SK-MEL-5 (cell line): ENCODE measurements at places on chromosomes 1 and 21. TPM values are rescaled to one million over a fixed set of nuclear protein-coding genes. Genes with fewer than 3 reads are reported as not detected.
A peak's percentile ranks its signal among the peaks of the same experiment; 100 is the strongest.

DNA sequence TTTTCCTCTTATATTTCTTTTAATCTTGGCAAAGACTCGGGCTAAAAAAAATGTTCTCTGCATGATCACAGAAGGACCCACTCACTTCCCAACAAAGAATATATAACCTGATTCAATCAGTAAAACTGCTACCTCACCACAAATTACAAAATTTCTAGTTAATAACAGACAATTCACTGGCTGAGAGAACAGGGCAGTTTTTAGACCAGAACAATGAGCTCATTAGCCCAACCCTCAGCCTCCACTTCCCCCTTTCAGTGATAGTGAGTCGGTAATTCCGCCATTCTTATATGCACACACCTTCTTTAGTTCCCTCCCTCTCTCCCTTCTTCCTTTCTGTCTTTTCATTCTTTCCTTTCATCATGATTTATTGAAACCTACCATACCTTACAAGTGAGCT is 8.9 kb downstream of the SIPA1L2 start:
- DNase-seq = no peak

- DNase-seq = peak; percentile 13
Observed at GRCh38 chr1:89603651-89604413, 29.1 kb upstream of the LRRC8C start.

- no peak for DNase-seq
Observed at GRCh38 chr1:233487408-233487807, 126.5 kb upstream of the KCNK1 start.

DNA sequence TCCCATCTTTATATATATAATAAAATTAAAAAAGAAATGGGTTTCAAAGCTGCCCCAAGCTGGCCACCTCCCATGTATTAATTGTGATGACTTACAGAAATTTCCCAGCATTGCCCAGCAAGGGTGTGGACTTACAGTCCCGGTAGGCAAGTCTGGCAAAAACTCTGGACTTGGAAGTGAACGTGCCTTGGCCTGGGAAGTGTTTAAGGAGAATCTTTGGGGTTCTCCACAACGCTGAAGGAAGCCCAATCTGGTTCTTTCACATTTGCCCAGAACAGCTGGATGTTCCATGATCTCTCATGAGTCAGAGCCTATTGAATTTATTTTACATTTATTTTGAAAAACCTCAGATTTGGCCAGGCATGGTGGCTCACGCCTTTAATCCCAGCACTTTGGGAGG is 98.4 kb upstream of the SLC45A1 start:
- no peak for DNase-seq

- DNase-seq = no peak
Observed at GRCh38 chr1:198153103-198153502, 3.7 kb upstream of the NEK7 start.

DNA sequence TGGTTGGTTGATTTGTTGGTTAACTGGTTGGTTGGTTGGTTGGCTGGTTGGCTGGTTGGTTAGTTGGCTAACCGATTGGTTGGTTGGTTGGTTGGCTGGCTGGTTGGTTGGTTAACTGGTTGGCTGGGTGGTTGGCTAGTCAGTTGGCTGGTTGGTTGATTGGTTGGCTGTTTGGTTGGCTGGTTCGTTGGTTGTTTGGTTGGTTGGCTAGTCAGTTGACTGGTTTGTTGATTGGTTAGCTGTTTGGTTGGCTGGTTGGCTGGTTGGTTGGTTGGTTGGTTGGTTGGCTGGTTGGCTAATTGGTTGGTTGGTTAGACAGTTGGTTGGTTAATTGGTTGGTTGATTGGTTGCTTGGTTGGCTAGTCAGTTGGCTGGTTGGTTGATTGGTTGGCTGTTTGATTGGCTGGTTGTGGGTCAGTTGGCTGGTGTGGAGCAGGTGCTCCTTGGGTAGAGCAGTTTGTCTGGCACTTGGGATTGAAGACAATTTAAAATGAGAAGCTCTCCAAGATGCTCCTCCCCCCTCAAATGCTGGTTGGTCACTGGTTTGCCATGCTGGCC is 6.9 kb downstream of the RSPH1 start:
- DNase-seq = no peak

DNA sequence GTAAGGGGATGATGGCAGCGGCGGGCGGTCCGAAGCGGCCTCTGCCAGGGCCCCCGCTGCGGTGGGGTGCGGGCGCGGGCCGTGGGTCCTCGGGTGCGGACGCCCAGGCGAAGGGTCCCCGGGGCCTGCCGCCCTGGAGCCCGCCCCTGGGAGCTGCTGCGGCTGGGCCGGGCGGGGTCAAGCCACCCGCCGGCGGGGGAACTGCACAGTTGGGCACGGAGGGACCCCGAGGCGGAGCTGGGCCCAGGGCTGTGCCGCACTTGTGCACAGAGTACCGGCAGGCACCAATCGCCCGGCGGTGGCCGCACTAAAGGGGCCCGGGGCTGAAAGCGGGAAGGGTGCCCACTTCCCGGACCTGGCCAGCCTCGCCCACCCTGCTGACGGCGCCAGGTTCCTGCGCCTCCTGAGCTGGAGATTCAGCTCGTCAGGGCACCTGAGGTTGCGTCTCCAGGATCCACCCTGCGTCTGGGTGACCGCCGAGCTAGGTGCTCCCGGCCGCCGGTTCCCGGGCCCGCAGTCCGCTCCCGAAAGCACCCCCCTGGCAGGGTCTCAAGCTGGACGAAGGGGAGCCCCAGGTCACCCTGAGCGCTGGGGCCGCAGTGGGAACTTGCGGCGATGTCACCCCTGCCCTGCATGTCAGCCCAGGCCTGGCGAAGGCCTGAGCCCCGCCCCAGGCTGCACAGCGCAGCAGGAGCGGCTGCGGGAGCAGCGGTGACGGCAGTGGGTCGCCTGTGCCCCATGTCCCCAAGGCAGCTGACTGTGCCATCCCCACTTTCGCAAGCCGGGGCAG is 56.7 kb upstream of the ETV3 start:
- no peak for DNase-seq

DNA sequence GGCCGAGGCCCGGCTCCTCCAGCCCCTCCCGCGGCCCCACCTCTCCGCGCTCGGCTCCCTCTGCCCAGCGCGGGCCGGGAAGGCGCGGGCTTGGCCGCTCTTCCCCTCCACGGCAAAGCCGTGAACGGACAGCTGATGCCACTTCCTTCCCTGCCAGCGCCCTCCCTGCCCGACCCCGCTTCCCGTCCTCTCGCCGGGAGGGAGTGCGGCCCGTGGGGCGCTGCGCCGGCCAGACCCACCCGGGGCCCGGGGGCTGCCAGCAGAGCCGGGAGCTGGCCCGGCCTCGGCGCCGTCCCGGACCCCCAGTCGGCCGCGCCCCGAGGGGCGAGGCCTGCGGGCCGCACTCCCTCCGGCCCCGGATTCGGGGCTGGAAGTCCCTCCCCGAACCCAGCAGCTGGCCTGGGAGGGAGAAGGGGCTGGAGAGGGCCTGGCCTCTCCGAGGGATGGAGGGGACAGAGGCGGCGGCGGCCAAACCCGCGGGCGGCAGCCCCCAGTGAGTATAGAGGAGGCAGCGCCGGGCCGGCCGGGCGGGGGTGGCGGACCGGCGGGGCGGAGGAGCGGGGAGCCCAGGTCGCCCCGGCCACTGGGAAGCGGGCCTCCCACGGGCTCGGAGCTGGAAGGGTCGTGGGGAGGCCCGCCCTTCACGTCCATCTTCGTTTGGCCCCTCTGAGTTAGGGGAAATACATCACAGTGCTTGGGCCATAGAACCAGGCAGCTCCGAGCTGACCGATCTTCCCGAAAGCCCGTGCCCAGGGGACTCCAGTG is at the start of gene KIAA1614:
KIAA1614 (plus strand) TSS at position 97 of the 765 bp plus-strand sequence; CDS start at position 444, 347 bp downstream.
- DNase-seq = no peak

DNA sequence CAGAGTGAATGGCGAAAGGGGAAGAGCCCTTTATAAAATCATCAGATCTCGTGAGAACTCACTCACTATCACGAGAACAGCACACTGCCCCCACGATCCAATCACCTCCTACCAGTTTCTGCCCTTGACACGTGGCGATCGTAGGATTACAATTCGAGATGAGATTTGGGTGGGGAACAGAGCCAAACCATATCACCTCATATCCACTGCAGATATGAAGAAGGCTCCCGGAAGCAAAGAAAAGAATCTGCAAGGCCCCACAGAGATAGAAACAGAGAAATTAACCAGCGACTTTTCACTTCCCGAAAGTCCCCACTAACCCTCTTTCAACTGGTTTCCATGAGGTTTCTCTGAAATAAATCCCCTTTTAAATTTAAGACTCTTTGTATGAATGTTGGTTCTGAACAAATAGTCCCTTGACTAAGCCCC is 86.2 kb upstream of the IRF2BP2 start:
- DNase-seq = no peak

GRCh38 chr1:44587796-44588460 is 86.4 kb downstream of the TMEM53 start:
- DNase-seq = no peak

DNA sequence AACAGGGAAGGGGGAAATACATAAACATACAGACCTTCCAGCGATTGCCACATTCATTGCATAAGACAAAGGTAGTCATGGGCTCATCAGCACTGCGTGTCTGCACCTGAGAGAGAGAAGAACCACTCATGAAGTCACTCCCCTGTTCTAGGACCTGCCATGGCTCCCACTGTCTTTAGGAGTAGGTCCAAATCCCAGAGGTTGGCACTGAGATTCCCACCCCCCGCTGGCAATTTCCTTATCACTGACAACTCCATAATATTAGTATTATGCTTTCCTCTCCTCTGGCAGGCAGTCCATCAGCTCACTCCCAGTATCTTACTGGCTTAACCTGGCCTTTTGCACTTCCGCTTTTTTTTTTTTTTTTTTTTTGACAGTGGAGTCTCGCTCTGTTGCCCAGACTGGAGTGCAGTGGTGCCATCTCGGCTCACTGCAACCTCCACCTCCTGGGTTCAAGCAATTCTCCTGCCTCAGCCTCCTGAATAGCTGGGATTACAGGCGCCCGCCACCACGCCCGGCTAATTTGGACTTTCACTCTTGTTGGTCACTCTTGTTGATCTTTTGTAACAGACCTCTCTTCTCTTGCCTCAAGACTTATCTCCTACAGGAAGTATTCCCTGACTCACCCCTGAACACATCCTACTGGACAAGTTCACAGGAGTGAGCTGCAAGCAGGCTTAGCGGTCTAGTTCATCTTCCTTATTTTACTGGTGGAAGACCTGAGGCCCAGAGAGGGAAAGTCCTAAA is 14.8 kb upstream of the ZNF436 start:
- no peak for DNase-seq

DNA sequence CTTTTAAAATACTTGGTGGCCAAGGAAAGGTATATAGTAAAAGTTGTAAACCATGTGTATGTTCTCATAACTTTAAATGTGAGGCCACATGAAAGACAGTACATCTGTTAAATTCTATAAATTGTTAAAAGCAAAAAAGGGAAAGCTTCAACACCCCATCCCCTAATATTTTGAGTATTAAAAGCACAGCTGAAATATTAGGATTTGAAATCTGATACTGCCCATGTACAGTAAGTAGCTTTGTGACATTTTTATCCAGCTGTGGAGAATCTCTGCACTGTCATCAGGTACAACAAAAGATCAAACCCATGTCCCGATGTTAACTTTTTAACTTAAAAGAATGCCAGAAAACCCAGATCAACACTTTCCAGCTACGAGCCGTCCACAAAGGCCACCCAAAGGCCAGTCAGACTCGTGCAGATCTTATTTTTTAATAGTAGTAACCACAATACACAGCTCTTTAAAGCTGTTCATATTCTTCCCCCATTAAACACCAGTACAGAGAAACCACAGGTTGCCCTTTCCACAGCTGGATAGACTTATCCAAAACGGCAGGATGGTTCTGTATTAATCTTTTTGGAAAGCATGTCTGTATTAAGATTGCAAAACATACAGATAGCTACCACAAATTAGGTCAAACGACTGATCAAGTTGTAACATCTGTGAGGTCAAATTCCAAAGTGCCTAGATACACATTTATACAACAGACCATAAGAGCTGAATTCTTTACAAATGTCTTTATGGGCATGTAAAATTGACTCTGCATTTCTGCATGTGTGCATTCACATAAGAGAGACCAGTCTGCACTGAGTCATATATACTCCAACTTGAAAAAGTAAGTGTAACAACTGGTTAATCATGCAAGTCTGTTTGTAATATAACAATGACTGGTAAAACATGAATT is 5.2 kb downstream of the IRF2BP2 start:
- no peak for DNase-seq

DNA sequence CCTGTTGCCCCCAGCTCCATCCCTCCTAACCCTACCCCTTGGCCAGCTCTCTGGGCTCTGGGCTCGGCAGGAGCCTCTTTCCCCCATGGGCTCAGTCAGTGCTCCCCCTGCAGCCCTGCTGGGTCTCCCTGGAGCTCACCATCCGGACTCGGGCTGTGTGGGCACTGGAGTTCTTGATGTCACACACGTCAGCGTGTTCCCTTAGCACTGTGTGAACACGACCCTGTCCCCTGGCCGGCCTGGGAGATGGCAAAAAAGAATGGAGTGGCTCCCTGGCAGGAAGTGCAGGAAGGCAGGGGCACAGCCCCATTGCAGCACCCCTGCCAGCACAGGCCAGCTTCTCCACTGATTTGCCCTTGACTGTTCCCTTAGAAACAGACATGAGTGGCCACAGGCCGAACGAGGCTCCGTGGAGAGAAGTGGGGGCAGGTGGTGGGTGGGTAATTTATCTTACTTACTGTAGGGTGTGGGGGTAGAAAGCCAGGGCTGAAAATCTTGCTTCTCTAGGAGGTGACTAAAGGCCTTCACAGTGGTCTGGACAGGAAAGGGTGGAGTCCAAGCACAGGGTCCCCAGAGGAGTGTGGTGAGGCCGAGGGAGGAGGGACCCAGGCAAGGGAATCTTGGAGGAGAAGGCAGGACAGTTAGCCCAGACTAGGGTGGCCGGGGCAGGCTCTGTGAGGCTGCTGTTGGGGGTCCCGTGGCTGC is 381.7 kb upstream of the VAMP3 start:
- DNase-seq = no peak

DNA sequence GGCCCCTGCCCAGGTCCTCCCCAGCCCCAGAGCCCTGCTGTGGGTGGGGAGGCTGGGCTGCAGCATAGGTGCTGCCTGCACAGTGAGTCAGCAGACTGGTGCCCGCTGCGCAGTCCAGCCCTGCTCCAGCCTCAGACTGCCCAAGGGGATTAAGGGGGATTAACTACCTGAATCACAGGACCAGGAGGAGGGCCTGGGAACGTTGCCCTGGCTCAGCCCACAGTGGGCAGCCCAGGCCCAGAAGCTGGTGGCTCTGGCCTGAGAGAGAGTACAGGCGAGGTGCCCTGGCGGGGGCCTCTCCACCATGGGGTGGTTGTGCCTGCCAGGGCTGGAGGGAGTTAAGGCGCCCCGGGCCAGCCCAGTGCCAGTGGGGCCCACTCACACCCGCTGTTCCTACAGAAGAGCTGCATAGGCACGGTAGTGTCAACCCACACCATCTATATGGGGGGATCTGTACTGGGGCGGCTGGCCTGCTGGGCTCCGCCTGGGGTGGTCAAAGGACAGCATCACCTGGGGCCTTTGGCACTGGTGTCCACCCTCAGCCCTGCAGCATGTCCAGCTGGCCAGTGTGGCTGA is 2.3 kb downstream of the OBSCN start:
- no peak for DNase-seq

The CYP4A11 gene
- total RNA-seq = not detected in 2 replicates

The CCDC27 gene
- total RNA-seq = 0.05 TPM in 1 of 2 replicates, not detected in the other

The TNFRSF25 gene
- 0.96 and 1.2 TPM in 2 replicates for total RNA-seq

The CD34 gene
- 0.21 TPM in 1 of 2 replicates, not detected in the other for total RNA-seq

The SYT6 gene
- total RNA-seq = 0.13 TPM in 1 of 2 replicates, not detected in the other

The HSPA6 gene
- total RNA-seq = 4.2 and 4.8 TPM in 2 replicates

The OR6P1 gene
- total RNA-seq = not detected in 2 replicates

The C2CD2 gene
- 0.32 and 0.42 TPM in 2 replicates for total RNA-seq
